ENCODE measurements at places on chromosomes 3 and 15.

DNA sequence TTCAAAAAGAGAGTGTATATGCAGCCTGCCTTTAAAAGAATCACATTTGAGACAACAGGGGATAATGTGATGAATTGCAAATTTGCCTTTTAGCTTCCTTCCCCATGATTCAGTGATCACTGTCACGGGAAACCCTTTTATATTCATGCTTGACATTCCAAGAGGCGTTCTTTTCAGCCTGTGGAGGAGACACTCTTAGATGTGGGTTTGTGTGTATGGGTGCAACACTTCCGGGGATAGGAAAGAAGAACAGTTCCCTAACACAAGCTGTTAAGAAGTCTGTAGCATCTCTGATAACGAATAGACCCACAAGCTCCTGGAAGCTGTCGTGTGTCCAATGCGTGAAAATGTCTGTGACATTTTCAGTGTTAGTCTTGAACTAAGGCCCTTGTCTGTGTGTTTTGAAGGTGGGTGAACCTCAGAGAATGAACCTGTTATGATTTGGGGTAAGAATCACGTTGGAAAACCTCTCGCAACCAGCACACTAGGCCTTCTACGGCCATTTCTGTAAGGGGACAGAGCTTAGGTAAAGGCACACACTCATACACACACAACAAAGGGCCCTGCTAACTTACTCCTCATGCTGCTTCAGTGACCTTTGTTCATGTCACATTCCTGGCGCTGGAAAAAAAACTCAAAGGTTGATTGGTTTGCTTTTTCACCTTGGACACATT, 229.2 kb upstream of the ST8SIA2 start:
- DNase-seq: no peak

GRCh38 chr3:53486961-53487654, 7.3 kb upstream of the CACNA1D start:
- peak; percentile 65 for DNase-seq

GRCh38 chr3:23600167-23600871, 205.4 kb upstream of the UBE2E1 start:
- DNase-seq: no peak

GRCh38 chr3:188964957-188965356, 206.8 kb upstream of the TPRG1 start:
- DNase-seq: no peak

- DNase-seq: peak; percentile 77
Measured at GRCh38 chr3:43998836-43999727, 242.6 kb upstream of the TOPAZ1 start.

DNA sequence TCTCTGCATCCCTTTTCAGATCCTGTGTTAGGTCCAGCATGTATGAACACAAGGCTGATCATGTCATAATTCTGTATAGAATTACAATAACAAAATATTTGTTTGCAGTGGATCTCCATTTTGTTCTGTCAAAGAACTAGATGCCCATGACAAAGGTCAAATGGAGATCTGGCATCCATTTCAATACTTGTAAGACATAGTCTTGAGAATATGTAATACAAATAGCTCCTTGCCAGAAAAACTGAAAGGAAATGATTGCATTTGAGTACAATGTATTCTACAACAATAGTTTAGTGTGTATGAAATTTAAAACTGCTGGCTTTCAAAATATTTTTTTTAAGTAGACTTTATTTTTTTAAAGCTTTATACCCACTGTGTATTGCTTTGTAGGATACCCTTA, 101.1 kb downstream of the CMSS1 start:
- peak; percentile 57 for DNase-seq

DNA sequence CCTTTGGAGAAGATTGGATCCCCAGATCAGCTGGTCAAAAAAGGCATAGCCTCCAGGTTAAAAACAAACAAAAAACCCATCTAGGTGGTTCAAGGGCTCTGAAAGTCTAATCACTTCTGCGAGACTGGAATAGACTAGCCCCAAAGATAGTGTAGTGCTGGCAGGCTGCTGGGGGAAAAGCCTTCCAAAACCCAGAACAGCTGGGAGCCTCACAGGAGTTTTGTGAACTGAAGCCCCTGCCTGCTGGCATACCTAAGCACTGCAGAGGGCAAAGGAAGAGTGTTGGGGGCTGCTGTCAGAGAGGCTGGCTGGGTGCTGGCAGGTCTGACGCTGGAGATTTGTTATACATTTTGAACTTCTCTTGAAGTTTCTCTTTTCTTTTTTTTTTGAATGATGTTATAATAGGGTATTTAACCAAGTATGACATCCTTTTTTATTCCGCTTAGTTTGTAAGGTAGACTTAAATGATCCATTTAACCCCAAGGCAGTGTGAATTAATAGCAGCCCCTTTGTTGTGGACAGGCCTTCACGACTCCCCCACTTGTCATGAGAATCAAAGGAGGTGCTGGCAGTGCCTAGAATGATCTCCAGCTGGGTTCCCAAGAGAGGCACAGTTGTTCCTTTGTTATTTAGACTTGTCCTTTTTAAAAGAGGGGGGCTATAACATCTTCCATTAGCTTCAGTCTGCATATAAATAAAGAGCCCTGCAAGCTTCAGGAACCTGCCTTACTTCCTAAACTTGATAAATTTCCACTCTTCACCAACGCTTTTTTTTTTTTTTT, 53.9 kb downstream of the CRTC3 start:
- peak; percentile 67 for DNase-seq

DNA sequence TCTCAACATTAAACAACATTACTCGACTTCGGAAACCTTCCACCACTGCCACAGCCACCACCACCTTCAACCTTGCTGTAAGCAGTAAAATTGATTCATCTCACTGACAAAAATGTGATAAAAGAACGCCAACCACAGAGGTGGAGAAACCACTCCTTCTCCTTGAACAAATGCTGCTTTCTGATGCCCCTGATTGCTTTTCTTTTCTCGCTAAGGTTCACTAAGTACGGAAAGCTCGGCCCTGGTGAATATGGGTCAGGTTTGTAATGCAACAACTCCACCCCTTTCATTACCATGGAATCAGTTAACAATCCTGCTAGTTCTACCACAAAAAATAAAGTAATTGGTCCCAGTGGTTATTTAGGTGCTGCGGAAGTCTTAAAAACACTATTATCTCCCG, 44.9 kb downstream of the MEIS2 start:
- no peak for DNase-seq

DNA sequence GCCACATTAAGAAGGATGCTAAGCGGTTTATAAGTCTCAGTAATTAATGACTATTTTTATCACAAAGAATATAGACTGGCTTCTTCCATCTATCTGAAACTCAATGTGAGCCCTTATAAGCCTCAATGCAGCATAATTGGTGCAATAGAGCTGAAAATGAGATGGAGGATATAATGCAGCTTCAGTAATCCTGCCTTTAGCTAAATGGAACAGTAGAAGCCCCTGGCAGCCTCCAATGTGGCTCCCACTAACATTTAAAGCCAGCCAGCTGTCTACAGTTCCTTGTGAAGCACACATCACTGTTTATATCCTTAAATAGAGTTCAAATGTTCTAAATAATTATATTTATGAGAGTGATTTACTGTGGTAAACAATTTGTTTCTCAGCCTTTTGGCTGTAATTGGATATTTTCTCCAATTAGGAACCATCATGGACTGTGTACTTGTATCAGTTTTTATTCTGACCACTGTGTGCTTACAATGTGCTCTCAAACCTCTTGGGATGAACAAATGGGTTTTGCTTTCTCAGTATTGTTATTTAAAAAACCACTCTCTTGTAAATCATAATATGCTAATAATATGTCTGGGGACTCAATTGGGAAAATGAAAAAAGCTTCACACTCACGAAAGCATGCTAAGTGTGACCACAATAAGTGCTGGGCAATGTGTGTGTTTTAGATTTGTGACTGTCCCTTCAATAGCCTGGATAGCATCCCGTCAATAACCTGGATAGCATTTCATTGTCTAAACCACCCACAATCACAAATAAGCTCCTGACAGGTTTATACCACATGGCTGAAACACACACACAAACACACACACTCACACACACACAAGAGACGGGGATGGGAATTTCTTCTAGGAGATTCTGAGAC, 366.6 kb downstream of the GBE1 start:
- DNase-seq: no peak

GRCh38 chr15:33262306-33262705, 48.5 kb upstream of the RYR3 start:
- DNase-seq: no peak

DNA sequence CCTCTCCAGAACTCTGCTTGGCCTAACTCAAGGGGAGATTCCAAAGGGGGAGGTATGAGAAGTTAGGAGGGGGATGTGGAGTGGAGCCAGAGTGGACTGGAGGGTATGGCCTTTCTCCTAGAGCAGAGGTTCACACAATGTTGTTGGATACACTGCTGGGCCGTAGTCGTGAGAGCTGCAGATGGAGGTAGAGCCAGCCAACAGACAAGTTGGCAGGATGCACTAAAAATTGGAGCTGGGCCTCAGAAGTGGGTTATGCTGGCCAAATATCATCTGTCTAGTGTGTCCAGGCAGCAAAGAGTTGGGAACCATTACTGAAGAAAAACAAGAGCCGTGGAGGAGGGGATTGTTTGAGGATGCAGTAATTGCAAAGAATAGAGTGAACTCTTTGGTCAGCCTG, 27.7 kb upstream of the LRRFIP2 start:
- DNase-seq: no peak

Measured in tongue (tissue), 3 donors.